ENCODE measurements at places on chromosomes 5 and 9.

DNA sequence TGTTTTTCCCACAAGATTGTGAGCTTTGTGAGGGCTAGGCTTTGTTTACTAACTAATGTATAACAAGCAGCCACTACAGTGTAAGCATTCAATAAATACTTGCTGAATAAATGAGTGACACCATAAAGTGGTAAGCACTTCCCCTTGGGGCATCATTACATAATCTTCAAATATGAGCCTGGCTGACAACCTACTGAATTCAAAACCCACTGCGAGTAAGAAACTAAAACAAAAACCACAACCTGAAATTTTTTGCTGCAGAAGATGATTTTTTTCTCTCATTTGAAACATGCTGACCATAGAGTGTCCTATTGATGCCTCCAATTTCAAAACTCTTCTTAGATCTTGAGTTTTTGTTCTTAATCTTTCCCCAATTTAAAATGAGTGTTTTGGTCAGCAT is 331.3 kb upstream of the CCNG1 start:
- DNase-seq, result no peak

GRCh38 chr5:133242221-133242835 is 190.5 kb downstream of the HSPA4 start:
- DNase-seq, result peak; percentile 47

DNA sequence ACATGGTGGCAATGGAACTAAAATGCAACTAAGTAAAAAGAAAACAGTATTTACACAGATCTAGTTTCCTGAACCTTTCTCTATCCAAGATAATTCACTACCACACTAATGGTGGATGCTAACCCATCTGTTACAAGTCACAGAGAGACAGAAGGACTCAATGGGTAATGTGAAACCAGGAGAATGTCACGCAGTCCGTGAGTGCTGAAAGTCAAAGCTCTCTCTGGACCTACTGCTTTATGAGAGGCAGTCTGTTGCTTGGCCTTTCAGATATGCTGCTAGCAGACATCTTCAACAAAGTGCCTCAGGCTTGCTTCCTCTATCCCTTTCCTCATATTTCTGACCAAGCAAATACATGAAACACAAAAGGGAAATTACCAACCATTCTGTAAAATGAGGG is 69.0 kb upstream of the GLRX start:
- DNase-seq, result no peak

DNA sequence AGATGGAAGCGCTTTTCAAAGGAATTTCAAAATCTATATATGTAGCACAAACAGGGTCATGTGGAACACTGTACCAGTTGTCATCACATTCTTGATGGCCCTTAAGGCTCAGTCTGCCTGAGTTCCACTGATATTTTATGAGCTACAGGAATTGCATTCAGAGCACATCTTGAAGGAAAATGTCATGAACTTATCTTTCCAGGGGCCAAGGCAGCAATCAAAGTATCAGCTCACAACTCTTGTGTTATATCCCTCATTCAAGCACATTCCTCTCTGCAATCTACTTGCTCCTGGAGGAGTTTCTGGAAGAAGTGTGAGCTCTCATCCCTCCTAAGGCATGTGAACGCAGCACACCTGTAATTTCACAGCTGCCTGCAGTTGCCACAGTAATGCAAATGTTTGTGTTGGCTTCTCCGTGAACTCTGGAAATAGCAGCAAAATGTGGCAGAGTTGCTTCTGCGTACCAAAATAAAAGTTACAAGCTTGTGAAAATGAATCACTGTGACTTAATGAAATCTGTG is 89.7 kb upstream of the EQTN start:
- no peak for DNase-seq

DNA sequence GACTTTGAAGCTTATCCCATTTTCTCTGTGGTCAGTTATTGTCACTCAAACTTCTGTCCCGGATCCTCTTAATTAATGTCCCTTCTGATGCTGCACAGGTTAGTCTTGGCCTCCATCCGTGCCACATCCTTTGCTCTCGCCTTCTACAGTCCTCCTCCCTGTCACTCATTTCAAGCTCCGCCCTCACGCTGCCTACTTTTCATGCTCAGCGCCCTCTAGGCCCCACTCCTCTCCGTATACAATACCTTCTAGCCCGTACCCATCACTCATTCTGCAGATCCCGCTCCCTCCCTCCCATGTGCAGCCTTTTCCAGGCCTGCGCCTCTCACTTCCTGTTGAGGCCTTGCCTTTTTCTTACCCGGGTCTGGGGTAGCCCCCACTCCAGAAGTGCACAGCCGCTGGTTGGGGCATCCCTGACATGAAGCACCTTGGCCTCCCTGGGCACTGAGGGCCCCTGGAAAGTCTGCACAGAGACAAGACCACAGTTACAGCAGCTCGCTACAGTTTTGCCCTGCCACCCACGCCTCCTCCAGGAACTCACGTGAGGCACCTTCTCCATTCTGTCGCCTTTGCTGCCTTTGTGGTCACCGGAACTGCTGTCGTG is 88.5 kb upstream of the SLC25A48 start:
- DNase-seq, result no peak

GRCh38 chr5:81393783-81394718 is at the start of gene ACOT12:
ACOT12 (minus strand) TSS chr5:81394134; CDS start chr5:81394114, 20 bp downstream.
- DNase-seq, result no peak

DNA sequence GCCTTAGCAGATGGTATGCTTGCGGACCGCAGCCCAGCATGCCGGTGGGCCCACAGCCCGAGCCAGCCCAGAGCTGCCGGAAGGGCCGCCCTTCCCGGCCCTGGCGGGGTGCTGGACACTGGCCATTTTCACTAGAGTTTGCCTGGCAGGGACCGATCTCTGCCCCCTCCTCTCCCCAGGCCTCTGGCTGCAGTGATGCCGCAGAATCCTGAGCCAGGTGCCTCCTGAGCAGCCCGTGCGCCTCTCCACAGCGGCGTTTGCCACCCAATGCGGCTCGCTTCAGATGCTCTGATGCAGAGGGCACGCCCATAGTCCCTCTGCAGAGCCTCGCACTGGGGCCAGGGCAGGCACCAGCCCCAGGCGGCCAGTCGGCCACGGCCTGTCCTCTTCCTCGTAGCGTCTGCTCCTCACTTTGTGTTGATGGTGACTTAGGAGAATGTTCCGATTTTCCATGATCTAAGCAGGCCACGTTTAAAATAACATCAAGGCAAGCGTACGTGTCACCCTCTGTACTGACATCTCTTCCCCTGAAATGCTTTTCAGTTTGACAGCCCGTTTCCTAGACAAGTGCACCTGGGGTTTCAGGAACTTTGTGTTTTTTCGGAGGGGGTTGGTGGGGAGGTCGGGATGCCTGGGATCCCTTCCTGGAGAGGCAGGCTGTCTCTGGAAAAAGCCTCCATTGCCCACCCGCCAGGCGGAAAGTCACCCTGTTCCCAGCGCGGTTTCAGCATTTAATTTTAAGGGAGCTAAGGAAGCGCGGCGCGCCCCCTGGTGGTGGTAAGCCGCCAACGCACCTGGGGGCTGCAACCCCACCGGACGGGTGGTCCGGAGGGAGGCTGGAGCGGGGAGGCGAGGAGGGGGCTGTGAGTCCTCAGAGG is 29.8 kb upstream of the HMCN2 start:
- peak; percentile 54 for DNase-seq

DNA sequence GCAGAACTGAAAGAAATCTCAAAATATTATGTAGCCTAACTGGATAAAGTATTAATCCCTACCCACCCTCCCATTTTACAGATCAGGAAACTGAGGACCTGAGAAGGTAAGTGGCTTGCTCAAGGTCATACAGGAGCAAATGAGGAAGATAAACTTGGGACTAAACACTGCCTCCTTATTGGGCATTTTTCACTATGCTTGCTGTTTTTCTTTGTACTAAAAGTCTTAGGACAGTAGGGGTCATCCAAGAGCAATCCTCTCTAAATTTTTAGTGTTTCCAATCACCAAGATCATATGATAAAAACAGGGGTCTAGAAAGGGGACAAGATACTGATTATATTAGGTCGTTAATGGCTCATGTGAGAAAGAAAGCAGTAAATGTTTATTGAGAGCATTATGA is 80.8 kb downstream of the RORB start:
- no peak for DNase-seq

GRCh38 chr5:100828898-100829356 is 74.2 kb downstream of the ST8SIA4 start:
- DNase-seq, result no peak

- DNase-seq, result no peak
These were observed 648.5 kb downstream of the BNC2 start for GRCh38 chr9:16221822-16222547.

GRCh38 chr9:97412626-97413385 is 910 bp downstream of the TDRD7 start:
- no peak for DNase-seq

GRCh38 chr5:177025101-177025601 is 2.7 kb downstream of the ZNF346 start:
- no peak for DNase-seq

DNA sequence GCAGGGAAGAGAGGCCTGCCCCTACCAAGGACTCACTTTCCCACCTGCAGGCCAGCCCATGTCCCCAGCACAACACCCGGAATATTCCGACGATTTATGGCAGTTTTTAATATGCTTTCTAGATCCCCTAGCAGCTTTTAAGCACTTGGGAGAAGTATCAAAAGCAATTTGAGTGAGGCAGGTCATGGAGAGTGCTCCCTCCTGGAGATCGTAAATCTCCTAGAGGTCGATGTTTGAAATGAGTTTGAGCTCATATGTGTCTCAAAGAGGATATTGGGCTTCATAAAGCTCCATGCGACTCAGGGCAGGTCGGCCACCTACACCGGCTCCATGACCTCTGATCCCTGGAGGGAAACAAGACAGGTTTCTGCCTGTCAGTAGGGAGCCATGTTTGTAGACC is 27.3 kb downstream of the CFAP90 start:
- DNase-seq, result no peak

DNA sequence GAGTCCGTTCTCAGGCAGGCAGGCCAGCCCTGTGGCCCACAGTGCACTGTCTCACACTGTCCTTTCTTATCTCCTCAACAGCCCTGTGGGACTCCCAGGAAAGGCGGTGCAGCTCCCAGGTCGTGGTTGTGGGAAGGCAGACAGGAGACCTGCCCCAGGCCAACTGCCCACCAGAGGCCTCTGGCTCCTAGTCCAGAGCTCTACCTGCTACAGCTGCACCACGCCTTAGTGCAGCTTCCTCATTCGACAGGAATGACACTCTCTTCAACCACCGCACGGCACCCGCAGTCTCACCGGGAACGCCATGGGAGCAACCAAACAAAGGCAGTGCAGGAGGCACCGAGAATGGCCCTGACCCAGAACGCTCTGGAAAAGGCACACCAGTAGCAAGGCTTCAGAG is 25.3 kb downstream of the CAMSAP1 start:
- DNase-seq, result no peak

DNA sequence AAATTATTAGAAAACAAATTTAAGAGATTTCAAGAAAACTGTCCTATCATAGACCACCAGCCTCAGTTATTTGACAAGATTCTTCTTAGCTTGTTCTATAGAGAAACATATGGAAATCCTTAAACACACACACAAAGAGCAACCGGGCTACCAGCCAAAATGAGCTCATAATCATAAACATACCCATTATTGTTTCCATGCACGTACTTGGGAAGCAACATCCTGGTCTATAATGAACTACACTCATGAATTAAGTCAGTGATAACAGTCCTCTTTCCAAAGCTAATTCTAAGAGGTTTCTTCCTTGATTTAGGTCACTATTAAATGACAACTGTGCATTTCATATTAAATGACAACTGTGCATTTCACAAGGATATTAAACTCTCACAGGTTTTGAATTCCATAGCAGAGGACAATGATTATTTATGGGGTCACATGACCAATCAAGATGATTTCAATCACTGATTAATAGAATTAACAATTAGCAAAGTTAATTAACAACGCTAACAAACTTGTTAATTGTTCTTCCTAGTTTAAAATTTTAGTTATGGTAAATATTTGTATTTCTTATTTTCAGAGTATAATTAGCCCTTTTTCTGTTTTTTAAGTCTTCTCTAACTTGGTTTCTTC is 77.0 kb downstream of the OXCT1 start:
- DNase-seq, result no peak

GRCh38 chr9:109182940-109183798 is 16.1 kb upstream of the FRRS1L start:
- no peak for DNase-seq

- no peak for DNase-seq
These were observed 32.3 kb downstream of the MACIR start for GRCh38 chr5:103290846-103291245.

GRCh38 chr9:16918920-16919319 is 48.5 kb upstream of the BNC2 start:
- no peak for DNase-seq

GRCh38 chr5:59058969-59059687 is 476.3 kb downstream of the RAB3C start:
- no peak for DNase-seq

- DNase-seq, result no peak
These were observed 19.9 kb downstream of the SEMA6A start for GRCh38 chr5:116554764-116555163.

DNA sequence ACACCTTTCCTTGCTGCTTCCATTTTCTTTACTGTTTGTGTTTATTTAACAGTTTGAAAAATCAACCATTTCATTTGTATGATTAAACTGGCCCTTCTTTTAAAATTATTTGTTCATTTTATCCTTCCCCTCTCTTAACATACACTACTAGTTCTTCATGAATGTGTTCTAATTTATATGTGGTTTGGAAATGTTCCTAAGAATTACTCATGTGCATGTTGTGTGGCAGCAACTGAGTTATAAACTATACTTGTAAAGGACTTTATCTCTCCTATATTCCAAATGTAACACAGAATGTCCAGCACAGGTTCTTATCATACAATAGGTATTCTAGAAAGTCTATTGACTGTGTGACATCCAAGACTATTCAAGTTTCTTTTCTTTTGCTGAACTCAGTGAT is 358.2 kb upstream of the MEF2C start:
- DNase-seq, result no peak
